AG04450 (cell line): ENCODE measurements at places on chromosomes 4 and X.

- DNase-seq, result no peak
These were observed 118.4 kb downstream of the DTHD1 start for GRCh38 chr4:36399762-36400353.

DNA sequence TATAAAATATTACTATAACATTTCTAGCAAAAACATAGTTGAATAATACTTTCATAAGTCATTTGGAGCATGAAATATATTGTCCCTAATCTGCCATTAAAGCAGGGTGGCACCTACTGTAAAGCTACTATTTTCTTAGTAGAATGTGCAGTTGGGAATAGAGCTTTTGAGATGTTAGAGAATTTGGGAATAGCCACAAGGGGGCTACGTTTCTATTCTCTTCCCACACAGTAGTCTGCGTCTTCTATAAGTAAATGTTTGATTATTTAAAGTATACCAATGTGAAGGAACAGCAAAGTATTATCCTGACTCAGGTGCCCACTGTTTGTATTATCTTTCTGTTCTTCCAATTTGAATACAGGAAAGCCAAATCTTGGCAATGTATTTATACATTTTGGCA is 323.2 kb upstream of the GIMD1 start:
- DNase-seq, result no peak

DNA sequence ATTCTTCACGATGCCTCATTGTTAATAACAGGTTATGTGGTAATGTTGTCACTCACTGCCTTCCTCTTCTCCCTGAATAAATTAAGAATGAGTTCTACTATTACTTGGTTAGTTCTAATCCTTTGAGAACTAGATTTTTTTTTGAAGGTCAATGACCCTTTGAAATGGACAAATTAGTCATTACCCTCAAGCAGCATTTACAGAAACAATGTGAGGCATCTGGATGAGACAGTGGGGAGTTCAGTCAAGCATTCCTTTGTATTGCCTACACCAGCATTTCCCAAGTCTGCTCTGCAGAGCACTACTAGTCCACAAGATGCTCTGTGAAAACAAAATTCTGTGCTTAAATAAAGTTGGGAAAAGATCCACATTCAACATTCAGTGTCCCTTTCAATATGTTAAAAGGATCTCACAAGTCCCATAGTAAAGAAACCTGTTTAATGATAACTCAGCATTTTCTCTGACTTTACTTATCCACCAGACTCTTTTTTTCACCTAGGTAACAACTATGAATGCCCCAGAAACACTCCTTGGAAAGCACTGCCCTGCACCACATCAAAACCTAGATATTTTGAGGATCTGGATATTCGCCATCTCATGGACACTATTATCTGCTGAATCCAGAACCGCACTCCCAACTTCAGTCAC is 60.6 kb downstream of the CHRDL1 start:
- DNase-seq, result no peak

DNA sequence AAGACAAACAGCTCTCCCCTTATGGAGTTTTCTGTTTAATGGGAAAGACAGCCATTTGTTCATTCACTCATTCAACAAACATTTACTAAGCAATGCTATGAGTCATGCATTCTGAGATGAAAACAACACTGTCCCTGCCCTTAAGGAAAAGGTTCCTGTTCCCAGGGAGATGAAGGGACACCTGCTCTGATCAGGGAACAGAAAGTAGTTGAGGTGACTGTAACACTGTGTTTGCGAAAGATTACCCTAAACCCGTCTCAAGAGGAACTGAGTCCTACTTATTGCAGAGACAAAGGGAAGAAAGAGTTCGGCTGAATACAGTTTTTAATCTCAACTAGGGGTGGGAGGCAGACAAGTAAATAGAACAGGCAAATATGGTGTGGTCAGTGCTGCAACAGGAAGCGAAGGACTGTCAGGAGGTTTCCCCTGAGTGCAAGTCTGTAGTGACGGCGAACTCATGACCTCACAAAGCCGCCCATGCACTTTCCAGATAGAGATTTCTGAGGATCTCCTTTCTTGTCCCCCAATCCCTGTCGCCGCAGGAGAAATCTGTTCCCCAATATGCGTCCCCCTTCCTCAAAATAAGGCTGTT is 712 bp downstream of the STX18 start:
- DNase-seq, result no peak

DNA sequence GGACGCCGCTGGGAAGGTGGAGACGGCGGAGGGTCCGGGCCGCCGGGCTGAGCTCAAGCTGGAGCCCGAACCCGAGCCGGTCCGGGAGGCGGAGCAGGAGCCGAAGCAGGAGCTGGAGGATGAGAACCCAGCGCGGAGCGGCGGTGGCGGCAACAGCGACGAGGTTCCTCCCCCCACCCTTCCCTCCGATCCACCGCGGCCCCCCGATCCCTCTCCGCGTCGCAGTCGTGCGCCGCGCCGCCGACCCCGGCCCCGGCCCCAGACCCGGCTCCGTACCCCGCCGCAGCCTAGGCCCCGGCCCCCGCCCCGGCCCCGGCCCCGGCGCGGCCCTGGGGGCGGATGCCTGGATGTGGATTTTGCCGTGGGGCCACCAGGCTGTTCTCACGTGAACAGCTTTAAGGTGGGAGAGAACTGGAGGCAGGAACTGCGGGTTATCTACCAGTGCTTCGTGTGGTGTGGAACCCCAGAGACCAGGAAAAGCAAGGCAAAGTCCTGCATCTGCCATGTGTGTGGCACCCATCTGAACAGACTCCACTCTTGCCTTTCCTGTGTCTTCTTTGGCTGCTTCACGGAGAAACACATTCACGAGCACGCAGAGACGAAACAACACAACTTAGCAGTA is 483 bp downstream of the USP27X start:
- DNase-seq, result no peak
